K562 (cell line): ENCODE measurements at places on chromosomes 13 and 19.

GRCh38 chr13:32017474-32017873 lies 14.1 kb upstream of the FRY start:
- DNase-seq, result no peak

- DNase-seq, result no peak
Observed at GRCh38 chr13:29523199-29523961, 72.1 kb downstream of the SLC7A1 start.

- no peak for DNase-seq
Observed at GRCh38 chr19:55265173-55265572, 6.4 kb upstream of the PPP6R1 start.

DNA sequence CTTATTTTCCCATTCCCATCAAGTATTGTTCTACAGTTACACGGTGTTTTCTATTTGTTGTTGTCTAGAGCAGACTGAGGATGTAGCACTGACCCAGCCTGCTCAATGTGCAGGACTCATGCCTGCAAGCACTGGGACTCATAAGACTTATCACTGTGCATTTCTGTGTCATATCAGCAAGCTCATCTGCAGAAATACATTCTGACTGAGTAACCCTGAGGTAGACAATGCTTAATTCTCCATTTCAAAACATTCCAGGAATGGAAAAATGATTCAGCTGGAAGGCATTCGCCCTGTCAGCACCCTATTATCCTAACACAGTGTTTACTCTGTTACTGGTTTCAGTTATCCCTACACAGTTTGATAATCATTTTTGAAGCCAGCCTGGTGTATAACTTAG lies 2506.4 kb downstream of the PCDH9 start:
- no peak for DNase-seq

GRCh38 chr19:14694641-14695266 lies 4.9 kb downstream of the ZNF333 start:
- DNase-seq, result no peak

DNA sequence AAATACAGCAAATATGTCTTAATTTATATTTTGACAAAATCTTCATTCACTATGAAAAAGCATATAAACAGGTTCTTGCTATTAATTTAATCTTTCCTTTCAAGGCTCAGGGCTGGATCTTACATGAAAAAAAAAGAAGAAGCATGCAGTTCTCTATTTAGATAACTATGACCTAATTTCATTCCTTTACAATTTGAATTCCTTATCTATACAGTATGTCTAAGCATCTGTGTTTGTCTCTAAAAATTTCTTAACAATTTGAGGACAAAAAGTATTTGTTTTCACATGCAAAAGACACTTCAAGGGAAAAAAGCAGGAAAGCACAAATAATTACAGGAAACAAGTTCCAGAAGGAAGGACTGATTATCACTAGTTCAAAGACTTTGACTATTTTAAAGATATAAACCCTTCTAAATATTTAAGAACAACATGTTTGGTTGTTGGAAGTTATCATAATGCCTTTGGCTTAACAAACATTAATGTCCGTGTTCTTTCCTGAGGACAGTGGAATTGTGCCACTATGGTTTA lies 157.5 kb downstream of the TBC1D4 start:
- DNase-seq, result no peak

- no peak for DNase-seq
Observed at GRCh38 chr13:69545551-69545950, 562.1 kb upstream of the ATXN8OS start.

DNA sequence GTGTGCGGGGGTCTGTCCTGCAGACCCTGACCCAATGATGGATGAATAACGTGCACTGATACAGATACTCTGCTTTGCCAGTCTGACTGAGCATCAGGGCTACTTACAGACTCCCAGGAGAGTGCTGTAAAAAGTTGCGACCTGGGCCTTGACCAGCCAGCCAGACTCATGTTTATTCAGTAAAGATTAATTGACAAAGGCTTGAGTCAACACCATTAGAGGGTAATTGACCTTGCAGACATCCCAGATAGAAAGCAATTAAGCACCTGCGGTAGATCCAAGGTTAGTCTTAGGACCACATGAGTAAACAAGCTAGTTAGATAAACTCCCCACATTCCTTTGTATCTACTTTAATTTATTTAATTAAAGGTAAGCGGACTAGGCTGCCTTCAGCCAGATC lies 10.4 kb downstream of the NUDT19 start:
- no peak for DNase-seq

- peak; percentile 11 for DNase-seq
Observed at GRCh38 chr13:37109051-37109678, 3.7 kb upstream of the CSNK1A1L start.

- no peak for DNase-seq
Observed at GRCh38 chr13:90375851-90376250, 971.6 kb upstream of the MIR17HG start.

GRCh38 chr19:15288146-15288963 lies 44.0 kb downstream of the BRD4 start:
- no peak for DNase-seq

DNA sequence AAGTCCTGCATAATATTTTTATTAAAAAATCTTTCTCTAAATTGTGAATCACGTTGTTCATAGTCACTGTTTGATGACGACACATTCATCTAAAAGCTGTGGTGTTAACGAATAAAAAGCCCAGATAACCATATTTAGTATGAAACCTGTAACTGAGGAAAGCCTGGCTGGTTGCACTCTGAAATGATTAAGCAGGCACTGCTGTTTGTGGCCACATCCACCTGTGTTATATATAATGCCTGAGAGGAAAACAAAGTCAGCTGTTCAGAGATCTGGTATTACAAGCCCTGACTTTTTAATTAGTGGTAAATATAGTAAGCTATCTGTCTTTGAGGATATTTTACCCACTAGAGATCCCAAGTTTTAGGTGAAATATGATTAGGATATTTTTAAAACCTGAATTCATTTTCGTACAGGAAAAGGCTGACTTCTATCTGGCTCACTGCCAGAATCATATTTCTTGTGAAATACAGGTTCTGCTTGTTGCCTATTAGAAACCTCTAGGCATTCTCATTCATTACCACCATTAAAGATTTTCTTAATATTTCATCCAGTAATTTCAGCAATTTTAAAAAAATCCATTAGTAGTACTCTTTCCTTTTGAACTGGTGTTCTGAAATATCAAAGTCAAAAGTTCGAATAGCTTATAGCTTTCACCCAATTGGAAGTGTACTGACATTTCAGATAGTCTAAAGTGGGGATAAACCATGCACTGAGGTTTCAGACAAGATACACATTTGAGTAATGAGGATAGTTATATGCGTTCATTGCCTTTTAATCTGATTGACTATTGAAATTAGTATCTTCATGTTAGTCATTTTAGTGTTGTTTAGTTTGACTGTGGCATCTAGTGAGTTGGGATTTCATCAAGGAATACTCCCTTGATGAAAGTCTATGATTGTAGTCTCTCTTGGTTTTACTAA lies 79.7 kb downstream of the LMO7 start:
- no peak for DNase-seq

GRCh38 chr13:74068471-74068870 lies 65.7 kb downstream of the KLF12 start:
- DNase-seq, result no peak

- DNase-seq, result peak; percentile 74
Observed at GRCh38 chr19:4866595-4867424, 657 bp downstream of the PLIN3 start.

- DNase-seq, result no peak
Observed at GRCh38 chr13:22549126-22549525, 631.7 kb upstream of the SGCG start.

GRCh38 chr13:98738993-98739392 lies 13.5 kb downstream of the SLC15A1 start:
- no peak for DNase-seq

DNA sequence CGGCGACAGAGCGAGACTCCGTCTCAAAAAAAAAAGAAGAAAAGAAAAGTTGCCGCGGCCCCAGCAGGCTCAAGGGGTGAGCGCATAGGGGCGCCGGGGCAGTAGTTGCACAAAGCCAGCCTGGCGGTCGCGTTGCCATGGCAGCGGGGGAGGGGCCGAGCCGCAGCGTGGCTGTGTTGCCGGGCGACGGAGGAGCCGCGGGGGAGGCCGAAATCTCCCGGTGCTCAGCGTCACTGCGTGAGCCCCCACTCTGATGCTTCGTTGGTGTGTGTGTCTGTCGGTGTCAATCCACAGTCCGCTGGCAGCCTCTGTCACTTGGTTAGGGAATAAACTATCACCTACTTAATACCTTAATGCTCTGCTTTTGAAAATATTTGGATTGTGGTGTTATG lies 82.9 kb upstream of the C1QTNF9B start:
- peak; percentile 49 for DNase-seq

- no peak for DNase-seq
Observed at GRCh38 chr19:18385359-18385674, 641 bp upstream of the GDF15 start.

DNA sequence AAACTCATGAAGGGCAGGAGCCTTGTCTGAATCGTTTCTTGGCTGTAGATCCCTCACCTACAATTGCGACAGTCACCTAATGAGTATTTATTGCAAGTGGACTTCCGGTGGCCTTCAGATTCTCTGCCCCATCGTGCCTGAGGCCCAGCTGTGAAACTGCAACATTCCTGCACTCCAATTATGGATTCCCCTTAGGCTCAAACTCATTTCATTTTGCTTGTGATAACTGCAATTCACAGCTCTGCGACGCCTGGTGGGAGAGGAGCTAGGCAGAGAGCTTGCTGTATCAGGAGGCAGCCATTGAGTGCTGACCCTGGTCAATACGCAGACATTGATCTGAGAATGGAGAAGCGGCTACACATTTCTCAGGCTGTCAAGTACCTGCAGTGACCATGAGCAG lies 59.0 kb downstream of the CCDC70 start:
- no peak for DNase-seq

- DNase-seq, result no peak
Observed at GRCh38 chr13:20873348-20873747, 29.2 kb downstream of the XPO4 start.

DNA sequence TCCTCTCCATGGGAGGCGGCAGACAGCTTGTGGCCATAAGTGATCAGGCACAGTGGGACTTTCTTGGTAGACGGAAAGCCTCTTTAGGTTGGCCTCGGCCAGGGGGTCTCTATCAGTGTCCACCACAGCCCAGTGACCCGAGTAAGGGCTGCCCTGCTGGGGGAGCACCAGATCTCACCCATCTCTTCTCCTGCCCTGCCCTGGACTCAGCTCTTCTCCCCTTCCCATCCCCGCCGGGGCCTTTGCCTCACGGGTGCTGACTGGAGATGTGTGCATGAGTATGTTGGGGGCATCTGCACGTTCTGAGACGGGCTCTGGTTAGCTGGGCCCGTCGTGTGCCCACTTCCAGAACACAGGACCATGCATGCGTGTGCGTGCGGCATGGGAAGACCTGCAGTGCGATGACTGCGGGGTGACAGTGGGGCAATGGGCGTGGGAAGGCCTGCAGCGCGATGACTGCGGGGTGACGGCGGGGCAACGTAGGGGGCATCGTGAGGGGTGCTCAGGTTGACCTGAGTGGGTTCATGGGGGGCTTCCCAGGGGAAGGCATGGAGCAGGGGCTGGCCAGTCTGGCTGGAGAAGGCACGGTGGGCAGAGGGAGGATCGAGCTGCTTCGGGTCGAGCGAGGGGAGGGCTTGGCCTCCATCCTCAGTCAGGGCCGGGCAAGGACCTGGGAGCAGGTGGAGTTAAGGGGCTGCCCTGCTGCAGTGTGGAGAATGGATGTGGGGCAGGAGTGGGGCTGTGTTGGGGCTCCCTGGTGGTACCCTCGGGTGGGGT lies 15.9 kb downstream of the EPN1 start:
- DNase-seq, result no peak

DNA sequence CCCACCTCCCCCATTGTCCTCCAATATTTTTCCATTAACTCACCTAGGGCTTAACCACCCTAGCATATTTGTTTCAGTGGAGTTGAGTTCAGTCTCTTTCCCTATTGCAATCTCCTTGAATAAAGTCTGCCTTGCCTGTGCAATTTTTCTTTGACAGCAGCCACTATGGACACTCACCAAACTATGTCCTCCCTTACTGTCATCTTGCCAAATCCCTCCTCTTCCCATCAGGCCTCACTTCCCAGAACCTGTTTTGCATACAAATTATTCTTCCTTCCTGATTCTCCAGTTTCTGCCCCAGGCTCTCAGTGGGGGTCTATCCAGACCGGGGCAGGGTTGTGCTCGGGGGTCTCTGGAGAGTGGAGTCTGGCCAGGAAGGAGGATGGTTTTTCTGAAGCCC lies 2.2 kb upstream of the LYPD5 start:
- no peak for DNase-seq

DNA sequence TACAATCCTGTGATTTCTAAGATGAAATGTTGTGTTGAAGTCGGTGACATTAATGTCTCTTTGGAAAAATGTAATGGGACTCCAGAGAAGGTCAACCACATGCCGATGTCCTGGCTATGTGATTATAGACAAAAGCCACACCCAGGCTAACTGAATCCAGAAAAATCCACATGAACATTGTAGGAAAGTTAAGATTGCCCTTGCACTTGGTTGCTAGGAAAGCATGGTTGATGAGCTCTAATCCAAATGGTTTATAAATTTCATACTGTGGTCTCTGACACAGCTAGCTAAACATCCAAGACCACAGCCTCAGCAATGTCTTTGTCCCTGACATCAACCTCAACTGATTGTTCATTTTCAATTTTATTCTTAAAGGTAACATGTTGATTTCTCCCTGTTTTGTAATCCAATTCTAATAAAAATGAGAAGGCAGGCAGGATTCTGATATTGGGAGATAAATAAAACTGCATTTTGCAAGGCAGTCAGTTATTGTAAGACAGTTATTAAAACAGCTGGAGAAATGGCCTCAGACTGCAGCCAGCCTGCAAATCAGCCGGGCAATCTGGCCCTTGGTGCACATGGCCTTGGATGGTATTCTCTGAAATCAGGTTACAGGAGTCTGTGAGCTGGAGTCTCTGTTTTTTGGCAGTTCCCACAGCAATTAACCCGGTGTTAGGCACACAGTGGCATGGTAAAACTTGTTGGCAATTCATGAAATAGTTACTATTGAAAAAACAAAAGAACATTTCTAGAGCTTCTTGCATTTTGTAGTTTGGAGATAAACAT lies 93.9 kb downstream of the STARD13 start:
- no peak for DNase-seq

- DNase-seq, result no peak
Observed at GRCh38 chr13:44158881-44159632, 214.6 kb upstream of the SERP2 start.

GRCh38 chr13:70490320-70490935 lies 382.2 kb upstream of the KLHL1 start:
- no peak for DNase-seq

DNA sequence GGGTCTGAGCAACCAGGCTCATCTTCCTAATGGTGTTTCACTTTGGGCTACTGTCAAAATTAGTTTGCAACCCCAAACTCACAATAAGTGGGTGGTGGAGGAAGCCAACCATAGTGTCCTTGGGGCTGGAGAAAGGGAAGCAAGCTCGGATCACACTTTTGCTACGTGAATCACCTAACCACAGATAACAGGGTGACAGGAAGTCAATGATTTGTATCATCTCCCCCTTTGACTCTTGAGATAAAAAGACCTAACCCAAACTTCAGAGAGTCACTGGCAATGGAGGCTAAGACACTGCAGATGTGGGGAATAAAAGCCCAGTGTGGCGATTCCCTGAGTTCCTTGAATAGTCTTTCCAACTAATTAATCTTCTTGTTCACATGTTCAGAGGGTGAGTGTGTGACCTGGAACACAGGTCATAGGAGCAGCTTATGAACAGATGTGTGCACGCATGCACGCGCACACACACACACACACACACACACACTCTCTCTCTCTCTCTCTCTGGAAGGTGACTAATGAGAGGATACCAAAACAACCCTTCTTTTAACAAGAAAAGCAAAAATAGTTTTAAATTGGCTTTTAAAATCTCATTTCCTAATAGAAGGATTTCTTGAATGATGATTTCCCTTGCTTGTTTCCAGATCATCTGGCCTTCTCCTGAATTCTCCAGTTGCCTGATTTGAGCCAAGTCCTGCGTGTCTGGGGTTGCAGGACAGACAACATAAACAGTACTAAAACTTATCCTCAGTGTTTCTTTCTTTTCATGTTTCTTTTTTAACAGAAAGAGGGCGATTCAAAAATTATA lies 21.2 kb upstream of the DOCK9 start:
- no peak for DNase-seq
